ENCODE measurements at places on chromosomes 3 and 15. TPM values are rescaled to one million over a fixed set of nuclear protein-coding genes. Genes with fewer than 3 reads are reported as not detected.

ZNF710 gene
- 8.6 TPM for total RNA-seq

WDR5B gene
- 2.4 TPM for total RNA-seq

MINDY2 gene
- 16.1 TPM for total RNA-seq

CHRD gene
- total RNA-seq: 0.07 TPM

SEMA3G gene
- 3.5 TPM for total RNA-seq

CHMP2B gene
- 27.2 TPM for total RNA-seq

GMNC gene
- total RNA-seq: 0.54 TPM

CACNA2D2 gene
- total RNA-seq: not detected

TMEM207 gene
- not detected for total RNA-seq

SRGAP3 gene
- 0.07 TPM for total RNA-seq

ALDH1L1 gene
- total RNA-seq: not detected

TTLL13 gene
- total RNA-seq: 0.20 TPM

CPLX3 gene
- total RNA-seq: not detected

CHSY1 gene
- total RNA-seq: 26.8 TPM

ZPLD1 gene
- not detected for total RNA-seq

MAP6D1 gene
- 3.1 TPM for total RNA-seq

MUC4 gene
- not detected for total RNA-seq

TLR9 gene
- not detected for total RNA-seq

LRRK1 gene
- total RNA-seq: 9.0 TPM

DUOX1 gene
- not detected for total RNA-seq

SIDT1 gene
- not detected for total RNA-seq

LRRC34 gene
- total RNA-seq: 3.2 TPM

ADAMTS7 gene
- total RNA-seq: 15.2 TPM

GOLGA6A gene
- not detected for total RNA-seq

DLEC1 gene
- not detected for total RNA-seq

Data from mammary microvascular endothelial cell (primary cell).